GM18507 (cell line): ENCODE measurements at places on chromosomes 3 and 15.

DNA sequence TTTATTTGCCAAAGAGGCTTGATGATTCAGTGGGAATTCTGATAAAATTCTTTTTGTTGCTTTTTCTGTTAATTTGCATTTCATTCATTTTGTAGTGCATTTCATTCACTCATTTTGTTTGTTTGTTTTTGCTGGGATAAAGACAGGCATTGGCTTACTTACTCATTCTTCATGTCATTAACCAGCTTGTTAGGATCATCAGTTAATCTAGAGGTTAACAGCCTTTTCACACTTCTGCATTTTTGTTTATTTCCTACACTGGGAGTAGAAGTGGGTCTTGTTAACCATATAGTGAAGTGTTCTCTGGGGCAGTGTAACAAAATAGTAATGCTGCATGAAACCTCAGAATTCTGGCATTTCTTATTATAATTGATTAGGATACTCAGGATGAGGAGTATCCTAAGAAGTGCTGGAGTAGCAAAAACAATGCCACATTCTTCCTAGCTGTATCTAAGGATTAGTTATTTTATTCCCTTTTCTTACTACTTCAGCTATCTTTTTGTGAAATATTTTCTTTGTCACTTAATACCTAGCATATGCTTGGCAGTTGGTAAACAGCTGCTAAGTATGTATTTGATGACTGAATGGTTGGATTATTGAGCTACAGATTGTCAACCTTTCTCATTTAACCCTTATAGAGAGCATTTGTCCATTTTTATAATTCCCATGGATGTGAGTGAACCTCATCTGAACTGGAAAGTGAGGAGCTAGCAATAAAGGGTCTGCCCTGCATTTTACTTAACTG is 135.7 kb upstream of the LRRFIP2 start:
- no peak for DNase-seq

DNA sequence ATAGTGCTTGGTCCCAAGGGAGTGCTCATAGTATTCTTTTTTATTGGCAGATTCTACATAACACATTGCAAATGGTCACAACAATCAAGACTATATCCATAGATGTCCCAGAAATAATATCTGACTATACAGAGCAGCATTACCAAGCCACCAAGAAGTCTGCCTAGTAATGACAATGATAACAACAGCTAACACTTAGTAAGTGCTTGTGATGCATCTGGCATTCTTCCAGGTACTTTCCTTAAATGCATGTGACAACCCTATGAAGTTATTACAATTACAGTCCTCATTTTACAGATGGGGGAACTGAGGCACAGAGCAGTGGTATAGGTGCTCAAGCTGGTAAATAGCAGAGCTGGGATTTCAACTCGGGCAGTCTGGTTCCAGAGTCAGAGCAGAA is 49.6 kb upstream of the ICE2 start:
- DNase-seq = no peak

DNA sequence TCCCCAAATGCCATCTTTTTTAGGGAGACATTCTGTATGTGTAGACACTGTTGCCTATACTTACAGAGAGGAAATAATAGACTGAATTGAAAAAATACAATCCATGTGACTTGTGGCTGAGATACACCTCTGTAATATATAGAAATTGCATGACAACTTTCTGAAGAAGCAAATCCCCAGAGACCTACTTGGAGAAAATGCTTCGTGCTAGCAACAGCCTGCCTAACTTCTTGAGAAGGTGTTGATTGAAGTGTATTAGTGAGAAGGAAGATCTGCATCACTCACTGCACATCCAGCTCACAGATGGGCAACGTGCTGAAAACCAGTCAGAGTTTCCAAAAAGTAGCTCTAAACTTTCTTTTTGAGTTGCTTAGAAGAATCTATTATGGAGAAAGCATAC is 404.1 kb downstream of the EPHB1 start:
- DNase-seq = no peak

DNA sequence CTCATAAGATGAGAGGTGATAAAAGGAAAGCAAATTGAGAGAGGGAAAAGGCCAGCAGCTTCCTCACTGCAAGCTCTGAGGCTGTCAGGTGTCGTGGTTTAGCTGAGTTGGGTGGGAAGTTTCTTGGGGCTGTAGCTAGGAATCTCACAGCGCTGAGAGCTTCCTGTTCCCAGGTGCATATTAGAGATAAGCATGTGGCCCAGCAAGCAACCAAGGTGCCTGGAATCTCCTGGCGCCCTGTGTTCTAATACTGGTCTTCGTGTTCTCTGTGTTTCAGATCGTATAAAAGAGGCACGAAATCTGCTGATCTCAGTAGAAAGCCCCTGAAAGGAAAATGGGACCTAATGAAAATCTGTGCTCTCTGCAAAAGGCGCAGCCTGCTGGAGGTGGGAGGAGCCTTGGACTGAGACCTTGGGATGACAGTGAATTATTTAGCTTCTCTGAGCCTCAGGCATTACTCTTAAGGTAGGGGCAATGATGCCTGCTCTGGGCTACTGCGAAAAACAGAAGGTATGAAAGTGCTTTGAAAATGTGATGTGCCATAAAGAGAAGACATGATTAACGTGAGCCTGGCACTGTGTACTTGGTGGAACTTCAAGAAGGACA is 499.9 kb downstream of the TBL1XR1 start:
- no peak for DNase-seq

DNA sequence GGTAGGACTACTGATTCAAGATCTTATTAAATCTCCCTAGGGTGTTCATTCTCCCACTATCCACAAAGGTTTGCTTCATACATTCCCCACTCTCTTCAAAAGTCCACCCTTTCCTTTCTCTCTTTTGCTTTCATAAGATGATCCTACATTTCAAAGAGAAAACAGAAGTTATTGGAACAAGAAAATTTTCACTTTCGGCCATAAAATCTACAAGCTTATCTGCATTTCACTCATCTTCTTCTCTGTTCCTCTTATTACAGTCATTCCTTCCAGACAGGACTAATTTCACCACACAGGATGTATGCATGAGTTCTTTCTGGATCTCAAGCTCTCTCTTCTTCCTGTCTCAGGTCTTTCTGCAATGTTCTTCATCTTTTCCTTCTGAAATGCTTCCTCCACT is 238.7 kb downstream of the ISL2 start:
- peak; percentile 23 for DNase-seq

DNA sequence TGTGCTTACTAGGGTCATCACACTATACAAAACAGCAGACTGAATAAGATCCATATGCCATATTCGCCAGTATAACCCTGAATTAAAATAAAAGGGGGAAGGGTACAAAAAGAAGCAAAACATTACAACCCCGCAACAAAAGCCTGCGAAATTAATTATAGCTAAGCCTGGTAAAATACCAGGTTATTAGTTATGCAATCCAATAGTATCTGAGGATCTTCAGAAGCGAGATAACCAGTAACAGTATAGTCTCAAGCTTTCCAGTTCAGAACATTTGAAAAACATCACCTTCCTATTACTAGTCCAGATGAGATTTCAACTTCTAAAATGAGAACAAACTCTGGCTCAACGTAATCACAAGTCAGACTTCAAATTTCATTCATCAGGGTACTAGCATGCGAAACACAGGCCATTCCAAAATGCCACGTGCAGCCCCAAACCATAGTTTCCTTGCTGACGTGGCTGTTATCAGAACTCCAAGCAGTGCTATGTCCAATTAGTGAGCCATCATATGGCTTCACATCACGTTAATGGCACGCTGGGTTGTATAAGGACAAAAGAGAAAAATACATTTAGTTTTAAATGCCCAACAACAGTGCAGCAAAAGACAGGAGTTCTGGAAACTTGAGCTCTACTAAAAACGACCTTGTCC is 1.1 kb downstream of the SSR3 start:
- DNase-seq = no peak

GRCh38 chr3:17850448-17850847 is 108.0 kb upstream of the TBC1D5 start:
- no peak for DNase-seq

DNA sequence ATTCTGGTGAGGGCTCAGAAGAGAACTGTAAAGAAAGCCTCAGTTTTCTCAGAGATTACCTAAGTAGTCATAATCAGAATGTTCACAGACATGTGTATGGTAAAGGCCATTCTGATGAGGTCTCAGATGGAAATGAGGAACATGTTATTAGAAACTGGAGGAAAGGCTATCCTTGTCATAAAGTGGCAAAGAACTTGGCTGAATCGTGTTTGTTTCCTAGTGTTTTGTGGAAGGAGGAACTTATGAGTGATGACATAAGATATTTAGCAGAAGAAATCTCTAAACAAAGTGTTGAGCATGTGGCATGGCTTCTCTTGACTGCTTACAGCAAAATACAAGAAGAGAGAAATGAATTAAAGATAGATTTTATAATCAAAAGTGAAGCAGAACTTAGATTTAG is 12.8 kb upstream of the KLHL40 start:
- no peak for DNase-seq

DNA sequence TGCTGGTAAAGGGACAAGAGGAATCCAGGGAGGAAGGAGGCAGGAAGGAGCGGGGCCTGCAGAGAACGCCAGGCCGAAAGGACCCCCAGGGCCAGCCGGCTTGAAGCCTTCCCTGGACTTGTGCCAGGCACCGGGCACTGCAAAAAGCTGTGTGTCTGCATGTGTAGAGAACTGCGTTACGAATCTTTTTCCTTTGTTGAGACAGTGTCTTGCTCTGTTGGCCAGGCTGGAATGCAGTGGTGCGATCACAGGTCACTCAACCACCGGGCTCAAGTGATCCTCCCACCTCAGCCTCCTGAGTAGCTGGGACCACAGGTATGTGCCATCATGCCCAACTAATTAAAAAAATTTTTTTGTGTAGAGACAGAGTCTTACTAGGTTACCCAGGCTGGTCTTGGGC is 17.0 kb upstream of the MUC4 start:
- DNase-seq = no peak

DNA sequence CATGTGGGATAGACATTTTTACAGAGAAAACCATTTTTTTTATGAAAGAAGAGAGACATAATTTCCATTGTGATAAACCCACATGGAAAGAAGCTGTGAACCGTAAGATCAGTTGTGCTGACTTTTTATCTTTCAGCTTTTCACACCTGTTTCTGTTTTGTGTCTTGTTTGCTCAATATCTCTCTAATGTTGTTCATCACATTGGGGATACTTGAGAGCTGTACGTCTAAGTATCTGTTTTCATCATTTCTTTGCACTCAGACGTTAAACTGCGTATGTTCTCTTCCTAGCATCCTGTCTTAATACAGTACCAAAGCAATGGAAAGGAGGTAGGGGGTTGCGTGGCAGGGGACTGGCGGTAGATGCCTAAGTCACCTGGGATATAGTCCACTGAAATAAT is 449.0 kb downstream of the NAALADL2 start:
- no peak for DNase-seq

DNA sequence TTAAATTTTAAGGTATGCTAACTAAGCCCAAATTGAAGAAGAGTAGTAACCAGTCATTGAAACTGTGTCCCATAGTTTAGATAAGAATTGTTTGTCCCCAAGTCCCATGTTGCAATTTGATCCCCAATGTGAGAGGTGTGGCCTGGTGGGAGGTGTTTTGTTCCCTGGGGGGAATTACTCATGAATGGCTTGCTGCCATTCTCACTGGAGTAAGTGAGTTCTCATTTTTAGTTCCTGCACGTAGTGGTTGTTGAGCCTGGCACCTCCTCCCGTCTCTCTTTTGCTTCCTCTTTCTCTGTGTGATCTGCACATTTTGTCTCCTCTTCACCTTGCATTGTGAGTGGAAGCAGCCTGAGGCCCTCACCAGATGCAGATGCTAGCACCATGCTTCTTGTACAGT is 1271.0 kb downstream of the NSUN3 start:
- DNase-seq = no peak

DNA sequence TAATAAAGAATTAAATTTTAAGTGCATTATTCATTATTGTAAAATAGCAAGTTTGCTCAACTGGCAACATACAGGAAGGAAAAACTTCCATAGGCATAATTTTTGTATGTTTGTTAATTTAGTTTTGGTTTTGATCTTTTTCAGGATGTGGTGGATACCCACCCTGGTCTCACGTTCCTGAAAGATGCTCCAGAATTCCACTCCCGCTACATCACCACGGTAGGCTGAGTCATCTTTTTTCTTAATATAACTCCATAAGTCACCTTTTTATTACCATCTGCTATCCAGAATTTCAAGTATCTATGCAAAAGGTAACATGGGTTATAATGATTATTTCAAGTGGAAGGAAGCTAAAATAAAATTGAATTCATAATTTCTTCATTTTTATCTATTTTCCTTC is 104.8 kb downstream of the PPP2R3A start:
- DNase-seq = no peak

GRCh38 chr15:60363087-60363549 is 34.7 kb downstream of the ANXA2 start:
- DNase-seq = no peak
